ENCODE measurements at places on chromosomes 3 and 15.
A peak's percentile ranks its signal among the peaks of the same experiment; 100 is the strongest.

GRCh38 chr15:33971811-33972210 is 3.5 kb downstream of the CHRM5 start:
- DNase-seq: no peak

GRCh38 chr3:11609481-11609880 is 34.2 kb downstream of the VGLL4 start:
- DNase-seq: no peak

DNA sequence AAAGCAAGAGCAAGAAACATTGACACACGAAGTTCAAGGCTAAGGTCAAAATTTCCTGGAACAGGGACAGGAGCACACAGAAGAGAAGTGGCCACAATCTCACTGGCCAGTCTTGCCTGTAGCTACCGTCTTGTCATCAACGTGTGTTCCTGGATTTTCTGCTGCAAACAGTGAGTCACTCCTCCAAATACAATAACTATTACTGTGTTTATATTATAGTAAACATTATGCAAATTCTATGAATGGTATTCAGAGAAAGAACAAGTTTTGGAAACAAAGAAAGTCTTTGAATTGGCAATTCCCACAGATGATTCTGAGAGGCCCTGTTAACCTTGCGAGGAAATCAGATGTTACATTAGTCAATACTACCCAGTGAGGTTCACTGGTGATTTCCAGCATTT is 220.5 kb downstream of the FAM43A start:
- no peak for DNase-seq

DNA sequence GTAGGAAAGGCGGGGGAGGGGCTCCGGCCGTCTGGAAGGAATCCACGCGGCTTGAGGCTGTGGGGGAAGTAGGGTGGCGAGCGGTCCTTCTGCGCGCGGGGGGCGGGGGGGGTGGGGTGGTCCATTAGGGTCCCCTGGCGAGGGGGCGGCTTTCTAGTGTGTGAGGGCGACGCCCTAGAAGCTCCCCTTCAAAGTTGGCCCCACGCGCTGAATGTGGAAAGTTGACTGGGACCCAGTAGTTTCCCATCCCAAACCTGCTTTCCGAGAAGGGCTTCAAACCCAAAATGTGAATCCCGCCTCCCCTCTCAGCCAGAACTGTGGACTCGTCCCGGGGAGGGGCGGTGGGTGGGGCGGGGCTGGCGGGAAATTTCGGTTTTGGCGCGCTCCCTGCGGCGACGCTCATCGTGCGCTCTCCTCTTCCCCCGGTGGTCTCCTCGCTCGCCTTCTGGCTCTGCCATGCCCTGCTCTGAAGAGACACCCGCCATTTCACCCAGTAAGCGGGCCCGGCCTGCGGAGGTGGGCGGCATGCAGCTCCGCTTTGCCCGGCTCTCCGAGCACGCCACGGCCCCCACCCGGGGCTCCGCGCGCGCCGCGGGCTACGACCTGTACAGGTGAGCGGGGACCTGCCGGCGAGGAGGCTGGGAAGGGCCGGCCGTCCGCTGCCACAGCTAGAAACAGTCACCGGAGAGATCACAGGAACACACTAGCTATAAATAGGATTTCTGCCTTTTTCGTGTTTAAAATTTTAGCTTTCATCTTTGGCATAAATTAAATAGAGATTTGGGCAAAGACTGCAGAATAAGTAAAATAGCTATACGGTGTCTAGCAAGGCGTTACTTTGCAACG is 790 bp downstream of the DUT start:
- peak; percentile 74 for DNase-seq

GRCh38 chr3:143200001-143200924 is 80.7 kb downstream of the CHST2 start:
- DNase-seq: no peak

DNA sequence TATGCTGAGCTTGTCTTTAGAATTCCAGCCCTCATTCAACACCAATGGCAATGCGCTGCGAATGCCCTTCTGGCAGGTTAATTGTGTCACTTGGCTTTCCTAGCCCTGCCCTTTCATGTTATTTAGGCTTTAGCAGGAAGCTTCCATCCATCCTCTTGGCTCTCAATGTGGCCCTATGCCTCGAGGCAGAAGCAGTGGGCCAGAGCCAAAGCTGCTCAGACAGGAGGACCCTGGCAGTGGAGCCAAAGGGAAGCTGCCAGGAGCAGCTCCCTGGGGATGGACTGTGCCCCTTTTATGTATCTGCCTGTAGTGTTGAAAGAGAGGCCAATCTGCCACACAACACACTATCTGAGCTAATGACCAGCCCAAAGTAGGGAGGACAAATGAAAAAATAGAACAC is 376.4 kb downstream of the CTNNB1 start:
- DNase-seq: no peak

DNA sequence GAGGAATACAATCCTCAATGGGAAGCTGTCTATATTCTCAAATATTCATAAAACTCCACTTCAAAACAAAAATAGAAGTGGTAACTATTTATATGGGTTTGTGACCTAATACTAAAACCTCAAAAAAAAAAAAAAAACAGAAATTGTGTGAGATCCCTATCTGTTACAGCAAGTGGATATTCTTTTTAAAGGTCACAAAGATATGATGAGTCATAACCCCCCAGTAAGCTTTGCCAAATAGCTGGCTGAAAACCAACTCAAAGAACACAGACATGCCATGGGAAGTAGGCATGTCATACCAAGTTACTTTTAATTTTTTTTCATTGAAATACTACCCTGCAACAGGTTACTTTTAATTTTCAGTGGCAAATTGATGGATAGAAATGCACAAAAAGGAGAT is 62.5 kb downstream of the CBLB start:
- DNase-seq: no peak

GRCh38 chr3:46228260-46229242 is 13.7 kb upstream of the CCR3 start:
- no peak for DNase-seq

GRCh38 chr15:59152694-59153450 is 47.9 kb downstream of the CCNB2 start:
- DNase-seq: no peak

DNA sequence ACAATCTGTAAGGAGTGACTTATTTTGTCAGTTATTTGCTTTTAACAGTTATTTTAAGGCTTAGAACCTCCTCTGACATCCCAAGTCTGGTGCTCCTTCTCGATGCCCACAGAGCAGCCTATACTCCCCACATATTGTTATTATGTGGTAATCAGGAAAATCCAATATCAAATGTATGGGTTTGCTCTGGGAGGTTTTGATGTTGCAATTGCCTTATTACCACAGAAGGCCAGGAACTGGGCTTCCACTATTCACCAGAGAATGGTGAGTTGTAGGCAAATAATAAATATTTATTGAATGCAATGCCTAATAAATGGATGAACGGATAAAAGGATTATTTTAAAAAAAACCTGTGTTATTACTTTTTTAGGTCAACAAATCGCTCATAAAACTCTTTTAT is 12.2 kb downstream of the NEK10 start:
- no peak for DNase-seq

DNA sequence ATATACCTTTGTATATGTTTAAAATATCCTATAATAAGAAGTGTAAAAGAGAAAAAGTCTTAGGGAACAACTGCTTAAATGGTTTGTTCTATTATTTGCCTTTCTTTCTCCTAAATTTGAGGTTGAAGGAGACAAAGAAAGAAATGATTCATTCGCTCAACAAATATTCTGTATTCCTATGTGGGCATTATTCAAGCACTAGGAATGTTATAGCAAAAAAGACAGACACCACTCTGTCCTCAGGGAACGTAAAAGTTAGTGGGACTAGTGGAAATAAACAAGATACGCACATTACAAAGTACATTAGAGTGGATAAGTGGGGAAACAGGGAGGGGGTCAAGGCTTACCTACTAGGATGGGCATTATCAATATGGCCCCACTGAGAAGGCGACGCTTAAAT is 332.2 kb downstream of the LPP start:
- DNase-seq: no peak

DNA sequence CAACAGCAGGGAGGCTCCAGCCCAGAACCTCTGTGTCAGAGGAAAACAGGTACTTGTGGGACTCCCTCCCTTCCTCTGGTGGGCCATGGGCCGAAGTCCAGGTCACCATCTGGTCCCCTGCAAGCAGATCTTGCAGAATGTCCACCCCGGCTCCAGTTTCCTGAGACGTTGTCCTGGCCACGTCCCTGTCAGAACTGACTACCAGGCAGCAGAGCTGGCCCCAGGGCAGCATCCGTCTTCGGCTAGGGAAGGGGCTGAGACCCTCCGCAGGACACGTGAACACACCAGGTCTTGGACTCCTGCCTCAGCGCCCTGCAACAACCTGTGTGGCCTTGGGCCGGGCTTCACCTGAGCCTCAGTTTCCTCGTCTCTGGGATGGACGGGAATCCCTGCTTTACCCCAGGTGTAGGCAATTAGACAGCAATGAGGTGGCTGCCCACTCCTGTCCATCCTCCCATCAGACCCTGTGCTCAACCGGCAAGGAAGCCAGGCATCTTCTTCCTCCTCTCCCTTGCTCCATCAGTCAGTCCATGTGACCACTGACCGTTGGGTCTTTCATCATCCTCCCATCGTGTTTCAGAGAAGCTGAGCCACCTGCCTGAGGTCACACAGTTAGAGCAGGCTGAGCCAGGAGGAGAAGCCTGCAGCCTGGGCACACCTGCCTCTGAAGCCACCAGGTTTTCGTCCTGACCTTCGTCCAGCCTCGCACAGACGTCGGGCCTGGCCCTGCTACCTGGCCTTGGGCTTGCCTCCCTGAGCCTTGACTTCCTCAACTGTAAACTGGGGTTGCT is 8.9 kb upstream of the PRKCD start:
- DNase-seq: no peak

GRCh38 chr15:38263251-38263650 is 10.6 kb downstream of the SPRED1 start:
- no peak for DNase-seq

GRCh38 chr3:125398952-125399351 is 23.8 kb upstream of the ZNF148 start:
- DNase-seq: no peak

DNA sequence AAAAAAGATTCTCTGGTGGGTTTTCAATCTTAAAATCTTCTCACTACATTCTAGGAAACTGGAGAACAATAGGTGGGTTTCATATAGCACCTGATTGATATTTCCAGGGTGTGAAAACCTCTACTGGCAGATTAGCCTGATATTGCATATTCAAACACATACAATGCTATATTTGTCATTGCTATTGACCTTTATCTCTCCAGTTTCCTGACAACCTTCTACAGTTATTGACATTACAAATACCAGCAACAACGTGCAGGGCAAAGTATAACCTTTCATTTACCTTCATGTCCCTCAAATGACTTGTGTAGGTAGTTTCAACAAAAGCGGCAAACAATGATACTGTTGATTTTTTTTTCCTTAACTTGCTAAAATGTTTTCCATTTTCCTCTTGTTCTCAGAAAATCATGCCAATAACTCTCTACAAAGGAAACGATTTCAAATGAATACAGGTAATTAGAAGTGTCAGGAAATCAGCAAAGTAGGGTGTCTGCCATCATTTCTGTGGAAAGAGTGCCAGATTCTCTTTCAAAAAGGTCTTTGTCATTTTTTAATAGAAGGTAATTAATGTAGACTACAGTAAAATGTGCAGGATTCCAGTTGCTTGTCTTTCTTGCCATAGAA is 72.6 kb upstream of the CDIN1 start:
- no peak for DNase-seq

DNA sequence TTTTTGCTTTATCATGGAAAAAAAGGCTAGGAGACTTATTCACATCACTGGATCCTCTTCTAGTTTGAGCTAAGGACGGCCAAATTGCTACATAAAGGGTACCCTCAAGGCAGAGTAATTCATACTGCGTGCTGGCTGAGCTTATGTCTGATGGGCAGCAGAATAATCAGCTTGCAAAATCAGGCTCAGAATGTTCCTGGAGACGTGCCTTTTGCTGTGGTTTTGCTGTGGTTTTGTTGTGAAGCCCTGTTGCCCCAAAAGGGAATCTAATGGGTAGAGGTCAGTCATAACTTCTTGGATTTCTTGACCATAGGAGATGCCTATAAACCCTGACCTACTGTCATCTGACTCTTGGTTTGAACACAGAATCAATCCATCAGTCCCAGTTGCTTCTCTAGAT is 189.9 kb downstream of the SOX2 start:
- DNase-seq: no peak

GRCh38 chr3:64213224-64213878 is 11.9 kb downstream of the PRICKLE2 start:
- DNase-seq: no peak
